Right atrium auricular region (tissue), 2 donors: ENCODE measurements at places on chromosomes 7 and 10. TPM values are rescaled to one million over a fixed set of nuclear protein-coding genes. Genes with fewer than 3 reads are reported as not detected.

DNA sequence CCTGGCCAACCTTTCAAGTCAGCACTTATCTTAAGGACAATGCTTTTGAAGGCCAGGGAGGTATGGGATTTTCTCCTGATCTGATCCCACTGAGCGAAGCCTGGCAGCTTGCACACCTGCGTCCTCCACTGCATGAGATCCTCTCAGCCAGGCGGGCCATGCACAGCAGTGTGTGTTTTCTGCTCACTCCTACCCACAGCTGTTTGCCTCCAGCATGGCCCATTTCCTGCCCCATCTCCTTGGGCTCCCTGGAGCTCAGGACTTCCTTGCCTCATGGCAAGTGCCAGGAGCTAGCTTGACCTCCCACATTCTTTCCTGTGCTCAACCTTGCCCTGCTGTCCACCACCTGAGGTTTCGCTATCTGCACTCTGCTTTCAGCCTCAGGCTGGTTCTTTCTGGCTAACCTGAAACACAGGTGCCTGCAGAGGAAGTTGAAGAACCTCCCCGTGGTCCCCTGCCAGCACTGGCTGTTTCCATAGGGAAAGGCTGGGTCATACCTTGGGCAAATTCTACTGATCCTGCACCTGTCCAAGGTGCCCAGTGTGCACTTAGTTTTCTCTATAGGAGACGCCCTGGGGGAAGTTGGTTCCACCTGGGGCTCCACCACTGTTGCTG is 43.9 kb upstream of the EEPD1 start:
- DNase-seq, result no peak

Gene ZFAND2A
- total RNA-seq, result 16.2 TPM

Gene OPN4
- total RNA-seq, result 0.31 TPM

DNA sequence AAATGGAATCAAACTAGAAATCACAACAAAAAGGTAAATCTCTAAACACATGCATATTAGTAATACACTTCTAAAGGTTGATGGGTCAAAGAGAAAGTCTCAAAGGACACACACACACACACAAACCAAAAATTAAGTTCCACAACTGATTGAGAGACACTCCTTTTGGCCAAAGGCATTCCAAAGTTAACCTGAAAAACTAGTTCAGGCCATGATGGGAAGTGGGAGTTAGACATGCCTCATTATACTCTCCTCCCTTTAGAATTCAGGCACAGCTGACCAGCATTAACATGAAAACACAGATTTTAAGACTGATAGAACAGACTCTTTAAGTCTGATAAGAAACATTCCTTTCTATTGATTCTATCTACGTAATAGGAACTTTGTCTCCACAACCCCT is 332.4 kb upstream of the IGFBP3 start:
- no peak for DNase-seq

Gene PAX2
- not detected for total RNA-seq

- DNase-seq, result no peak
Measured at GRCh38 chr7:48259463-48260280, 88.4 kb downstream of the ABCA13 start.

- no peak for DNase-seq
Measured at GRCh38 chr7:116113310-116113709, 82.7 kb upstream of the TFEC start.

DNA sequence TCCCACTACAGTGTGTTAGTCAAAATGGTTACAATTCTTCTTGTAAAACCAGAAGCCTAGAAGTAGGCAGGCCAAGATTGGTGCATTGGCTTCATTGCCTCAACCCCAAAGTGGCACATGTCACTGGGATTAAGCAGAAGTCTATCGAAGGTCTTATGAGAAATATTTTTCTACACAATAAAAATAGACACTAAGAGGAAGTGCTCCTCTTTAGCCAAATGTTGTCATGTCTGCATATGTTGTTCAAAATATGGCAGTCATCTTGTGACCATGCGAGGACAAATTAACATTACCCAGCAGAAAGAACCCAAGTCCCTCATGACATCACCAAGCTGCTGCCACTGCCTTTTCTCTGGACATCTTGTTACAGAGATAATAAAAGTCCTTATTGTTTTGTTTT is 6.3 kb upstream of the NSMCE4A start:
- no peak for DNase-seq

GRCh38 chr10:92696606-92697383 is 7.0 kb downstream of the HHEX start:
- DNase-seq, result no peak

Gene SDHAF3
- 4.4 TPM for total RNA-seq

Gene PSD
- total RNA-seq, result 2.2 TPM

DNA sequence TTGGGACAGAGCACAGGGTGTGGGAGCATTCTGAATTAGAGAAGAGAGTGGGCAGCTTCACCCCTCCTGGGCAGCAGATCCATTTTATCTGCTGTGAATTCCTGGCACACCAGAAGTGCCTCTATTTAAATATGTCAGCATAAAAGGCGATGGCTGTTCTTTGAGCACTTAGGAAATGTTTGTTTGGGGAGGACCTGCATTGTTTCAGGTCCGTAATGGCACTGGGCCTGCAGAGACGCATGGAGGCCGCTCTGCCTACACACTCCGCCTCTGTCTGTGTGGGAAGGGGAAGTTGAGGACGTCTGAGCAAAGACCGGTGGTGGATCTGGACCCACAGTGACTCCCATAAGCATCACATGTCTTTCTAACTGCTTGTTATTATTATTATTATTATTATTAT is 253.2 kb downstream of the CAMK1D start:
- DNase-seq, result no peak

Gene COL13A1
- total RNA-seq, result 5.7 TPM

Gene FLNC
- total RNA-seq, result 215 TPM

DNA sequence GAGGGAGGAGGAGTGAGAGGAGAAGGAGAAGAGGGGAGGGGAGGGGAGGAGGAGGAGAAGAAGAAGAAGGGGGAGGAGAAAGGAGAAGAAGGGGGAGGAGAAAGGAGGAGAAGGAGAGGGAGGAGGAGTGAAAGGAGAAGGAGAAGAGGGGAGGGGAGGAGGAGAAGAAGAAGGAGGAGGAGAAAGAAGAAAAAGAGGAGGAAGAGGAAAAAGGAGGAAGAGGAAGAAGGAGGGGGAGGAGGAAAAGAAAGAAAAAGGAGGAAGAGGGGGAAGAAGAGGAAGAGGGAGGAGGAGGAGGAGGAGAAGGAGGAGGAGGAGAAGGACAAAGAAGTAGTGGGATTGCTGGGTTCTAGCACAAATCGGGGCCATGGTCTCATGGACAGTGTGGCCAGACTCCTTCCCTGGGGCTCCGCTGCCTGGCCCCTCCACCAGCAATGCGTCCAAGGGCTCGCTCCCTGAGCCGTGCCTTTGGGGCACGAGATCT is 4.2 kb upstream of the MAFK start:
- DNase-seq, result no peak

Gene PRPF18
- 15.1 TPM for total RNA-seq

DNA sequence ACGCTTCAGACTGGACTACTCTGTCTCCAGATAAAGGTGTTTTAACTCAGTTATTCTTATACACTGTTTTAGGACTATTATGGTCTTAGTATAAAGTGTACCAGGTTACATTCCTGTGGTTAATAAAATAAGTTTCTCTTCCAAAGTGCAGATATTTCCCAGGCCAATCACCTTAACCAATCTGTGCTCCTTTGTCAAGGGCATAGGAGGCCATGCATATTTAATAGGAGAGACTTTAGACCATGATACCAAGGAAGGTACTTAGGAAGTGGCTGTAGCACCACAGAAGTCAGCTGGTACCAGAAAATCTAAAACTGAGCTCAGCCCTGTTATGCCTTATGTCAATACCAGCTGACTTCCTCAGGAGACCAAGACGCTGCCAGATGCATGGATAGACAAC is 226.5 kb upstream of the TMEM72 start:
- no peak for DNase-seq

Gene UPF2
- 13.1 TPM for total RNA-seq

GRCh38 chr7:155804431-155804831 is 7.8 kb downstream of the SHH start:
- DNase-seq, result no peak

DNA sequence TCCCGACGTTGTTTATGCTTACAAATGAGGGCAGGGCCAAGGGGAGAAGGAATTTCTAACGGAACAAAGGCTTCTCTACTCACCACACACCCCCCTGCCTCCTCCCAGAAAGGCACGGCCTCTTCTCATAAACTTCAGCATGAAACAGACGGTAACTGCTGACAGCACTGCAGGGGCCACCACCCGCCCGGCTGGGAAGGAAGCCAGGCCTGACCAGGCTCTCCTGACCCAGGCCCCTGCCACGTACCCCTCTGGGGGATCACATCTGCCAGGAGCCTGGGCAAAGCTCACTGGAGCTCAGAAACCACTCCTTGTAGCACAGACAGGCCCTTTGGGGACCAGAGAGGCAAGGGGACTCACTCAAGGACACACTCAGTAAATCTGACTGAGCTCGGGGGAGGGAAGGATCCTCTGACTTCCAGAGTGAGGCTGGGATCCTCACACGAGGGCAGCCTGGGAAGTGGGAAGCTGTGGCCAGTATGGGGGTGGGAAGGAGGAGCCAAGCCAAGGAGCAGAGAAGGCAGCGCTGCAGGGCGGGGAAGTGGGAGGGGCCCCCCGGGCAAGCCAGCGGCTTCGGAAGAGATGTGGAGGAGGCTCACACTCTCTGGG is 46.1 kb downstream of the ZCCHC24 start:
- peak; percentile 93 for DNase-seq

Gene SUN3
- total RNA-seq, result not detected

- no peak for DNase-seq
Measured at GRCh38 chr7:8176370-8177081, 85.4 kb downstream of the ICA1 start.

GRCh38 chr7:116800594-116800993 is 61.8 kb upstream of the CAPZA2 start:
- no peak for DNase-seq

DNA sequence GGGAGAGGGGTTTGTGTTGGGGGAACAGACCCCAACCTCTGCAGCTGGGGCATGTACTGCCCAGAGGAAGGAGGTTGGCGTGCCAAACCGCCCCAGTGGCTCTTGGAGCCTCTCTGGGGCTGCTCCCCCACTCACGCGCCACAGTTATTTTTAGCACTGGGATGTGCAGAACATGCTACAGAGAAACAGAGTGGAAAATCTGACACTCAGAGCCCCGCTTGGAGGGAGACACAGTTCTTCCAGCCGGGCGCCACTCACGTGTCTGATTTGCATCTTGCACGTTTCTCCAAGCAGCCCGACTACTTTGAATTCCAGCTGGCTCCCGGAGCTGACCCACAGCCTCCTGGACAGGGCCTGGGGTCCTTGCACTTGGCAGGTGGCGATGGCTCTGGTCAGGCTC is 182.0 kb downstream of the RPS24 start:
- peak; percentile 89 for DNase-seq

DNA sequence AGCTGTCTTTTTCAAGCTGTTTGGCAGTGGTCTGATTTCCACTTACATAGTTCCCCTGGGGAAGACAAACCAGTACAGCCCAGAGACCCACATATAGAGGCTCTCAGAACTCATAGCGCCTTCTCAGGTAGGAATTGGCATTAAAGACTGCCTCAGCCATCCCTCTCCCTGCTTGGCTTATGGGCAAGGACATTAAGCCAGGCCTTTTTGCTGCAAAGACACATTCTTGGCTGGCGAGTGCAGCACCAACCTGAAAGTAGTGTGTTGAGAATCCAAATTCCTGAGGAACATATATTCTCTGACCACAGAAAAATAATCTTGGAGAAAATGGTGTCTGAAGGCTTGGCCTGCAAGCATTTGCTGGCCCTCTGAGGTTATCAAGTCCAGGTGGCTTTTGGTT is 39.2 kb upstream of the HPS1 start:
- DNase-seq, result no peak

Gene GNGT1
- not detected for total RNA-seq

Gene ARMS2
- total RNA-seq, result not detected

GRCh38 chr7:139502226-139502625 is 18.8 kb upstream of the KLRG2 start:
- DNase-seq, result no peak

GRCh38 chr10:98357194-98357822 is 57.7 kb downstream of the PYROXD2 start:
- no peak for DNase-seq

Gene NODAL
- total RNA-seq, result not detected

DNA sequence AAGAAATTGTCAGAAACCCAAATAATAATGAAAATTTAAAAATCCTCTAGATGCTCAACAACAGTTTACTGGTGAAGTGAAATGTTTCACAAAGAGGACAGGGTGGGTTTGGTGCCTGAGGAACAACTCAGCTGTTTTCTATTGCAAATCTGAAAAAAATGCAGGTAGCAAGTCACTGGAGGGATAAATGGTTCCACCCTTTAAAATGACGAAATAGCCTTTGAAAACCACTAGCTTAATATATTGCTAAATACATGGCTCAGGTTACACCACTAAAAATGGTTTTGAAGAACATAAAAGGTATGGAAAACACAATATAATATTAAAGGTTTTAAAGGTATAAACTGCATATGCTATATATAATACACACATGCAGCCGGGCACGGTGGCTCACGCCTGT is 69.5 kb downstream of the LMBR1 start:
- no peak for DNase-seq

DNA sequence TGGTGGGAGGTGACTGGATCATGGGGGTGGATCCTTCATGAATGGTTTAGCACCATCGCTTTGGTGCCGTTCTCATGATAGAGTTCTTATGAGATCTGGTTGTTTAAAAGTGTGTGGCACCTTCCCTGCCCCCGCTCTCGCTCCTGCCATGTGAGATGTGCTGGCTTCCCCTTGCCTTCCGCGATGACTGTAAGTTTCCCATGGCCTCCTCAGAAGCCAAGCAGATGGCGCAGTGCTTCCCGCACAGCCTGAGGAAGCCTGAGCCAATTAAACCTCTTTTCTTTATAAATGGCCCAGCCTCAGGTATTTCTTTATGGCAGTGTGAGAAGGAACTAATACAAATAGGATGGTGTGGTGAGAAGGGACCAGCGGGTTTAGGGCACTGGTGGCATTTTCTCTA is 243.3 kb upstream of the CELF2 start:
- DNase-seq, result no peak

DNA sequence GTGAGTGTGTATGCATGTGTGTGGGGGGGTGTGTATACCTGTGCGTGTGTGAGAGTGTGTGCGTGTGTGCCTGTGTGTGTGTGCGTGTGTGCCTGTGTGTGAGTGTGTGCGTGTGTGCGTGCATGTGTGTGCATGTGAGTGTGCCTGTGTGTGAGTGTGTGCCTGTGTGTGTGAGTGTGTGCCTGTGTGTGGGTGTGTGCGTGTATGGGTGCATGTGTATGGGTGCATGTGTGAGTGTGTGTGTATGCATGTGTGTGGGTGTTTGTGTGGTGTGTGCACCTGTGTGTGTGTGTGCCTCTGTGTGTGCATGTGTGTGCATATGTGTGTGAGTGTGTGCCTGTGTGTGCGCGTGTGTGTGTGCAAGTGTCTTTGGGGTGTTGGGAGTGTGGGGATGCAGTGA is 6.4 kb downstream of the ANTXRL start:
- DNase-seq, result no peak

- no peak for DNase-seq
Measured at GRCh38 chr7:150966002-150966401, 12.1 kb downstream of the KCNH2 start.

GRCh38 chr10:34815185-34816084 is at the start of gene PARD3:
TSS of gene PARD3 (minus strand) at chr10:34815296. CDS start at chr10:34814995, 301 bp downstream.
- no peak for DNase-seq

GRCh38 chr7:15837306-15837950 is 150.9 kb upstream of the MEOX2 start:
- DNase-seq, result no peak
